ENCODE measurements at places on chromosomes 2 and 18.

- DNase-seq, result no peak
Measured at GRCh38 chr2:114283774-114284173, 158.7 kb upstream of the DPP10 start.

- no peak for DNase-seq
Measured at GRCh38 chr2:114784046-114784445, 341.6 kb downstream of the DPP10 start.

DNA sequence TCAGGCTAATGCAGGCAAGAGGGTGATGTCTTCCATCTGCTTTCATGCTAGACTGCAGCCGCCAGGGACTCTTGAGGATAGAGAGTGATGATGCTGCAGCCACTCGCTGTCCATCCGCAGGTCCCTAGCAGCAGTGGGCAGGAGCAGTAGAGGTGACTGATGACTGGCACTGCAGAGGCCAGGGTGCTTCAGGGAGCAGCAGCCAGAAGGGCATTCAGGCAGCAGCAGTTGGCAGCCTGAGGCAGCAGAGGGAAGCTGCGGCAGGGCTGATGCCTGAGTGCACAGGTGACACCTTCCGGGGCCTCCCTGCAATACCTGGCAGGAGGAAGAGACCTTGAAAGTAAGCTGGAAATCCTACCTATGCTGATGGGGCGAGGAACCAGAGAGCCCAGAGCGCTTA is 214.2 kb downstream of the ICOS start:
- no peak for DNase-seq

GRCh38 chr2:111201214-111201613 is 80.5 kb downstream of the BCL2L11 start:
- no peak for DNase-seq

- no peak for DNase-seq
Measured at GRCh38 chr2:182680837-182681236, 35.2 kb upstream of the DNAJC10 start.

DNA sequence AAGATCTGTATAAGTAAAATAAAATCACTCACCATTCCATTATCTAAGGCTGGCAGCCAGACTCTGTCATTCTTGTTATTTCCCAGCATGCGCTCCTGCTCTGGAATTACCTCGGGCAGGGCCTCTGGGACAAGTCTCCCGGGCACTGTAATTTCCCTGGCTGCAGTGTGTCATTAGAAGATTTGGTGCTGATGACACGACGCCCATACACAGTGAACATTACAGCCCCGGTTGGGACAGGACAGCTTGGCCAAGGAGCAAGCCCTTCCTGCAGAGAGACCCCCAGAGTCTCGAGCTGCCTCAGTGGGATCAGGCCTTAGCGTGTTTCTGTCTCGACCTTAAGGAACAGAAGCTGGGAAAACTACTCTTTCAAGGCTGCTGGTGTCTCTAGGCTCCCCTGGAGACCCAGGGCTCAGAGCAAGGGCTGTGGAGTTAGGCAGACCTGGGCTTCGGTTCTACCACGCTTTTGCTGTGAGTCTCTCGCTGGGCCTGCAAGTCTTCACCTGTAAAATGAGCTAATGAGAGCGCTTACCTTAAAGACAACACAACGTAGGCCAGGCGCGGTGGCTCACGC is 39.7 kb downstream of the SMAD7 start:
- no peak for DNase-seq

DNA sequence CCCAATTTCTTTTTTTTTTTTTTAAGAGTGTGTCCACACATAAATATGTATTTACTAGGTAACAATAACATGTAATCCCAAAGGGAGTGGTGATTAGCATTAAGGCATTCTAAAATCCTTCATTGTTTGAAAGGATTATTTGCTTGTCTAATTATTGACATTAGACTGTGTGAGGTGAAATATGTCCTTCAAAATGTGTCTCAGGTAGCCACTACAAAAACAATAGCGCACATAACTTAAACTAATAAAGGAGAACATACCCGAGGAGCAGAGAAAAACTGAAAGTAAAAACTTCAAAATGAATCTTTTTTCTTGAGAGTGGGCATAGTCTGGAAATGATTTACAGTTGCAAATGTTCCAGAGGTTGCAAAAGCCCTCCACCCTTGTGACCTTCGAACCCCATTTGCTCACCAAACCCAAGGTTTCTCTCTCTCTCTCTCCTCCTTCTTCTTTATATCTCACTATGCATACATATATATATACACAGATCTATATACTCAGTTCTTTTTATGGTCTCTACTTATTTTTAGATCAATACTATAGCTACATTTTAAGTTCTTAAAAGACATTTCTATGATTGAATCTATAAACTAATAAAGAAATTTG is 24.4 kb upstream of the FRZB start:
- DNase-seq, result no peak

DNA sequence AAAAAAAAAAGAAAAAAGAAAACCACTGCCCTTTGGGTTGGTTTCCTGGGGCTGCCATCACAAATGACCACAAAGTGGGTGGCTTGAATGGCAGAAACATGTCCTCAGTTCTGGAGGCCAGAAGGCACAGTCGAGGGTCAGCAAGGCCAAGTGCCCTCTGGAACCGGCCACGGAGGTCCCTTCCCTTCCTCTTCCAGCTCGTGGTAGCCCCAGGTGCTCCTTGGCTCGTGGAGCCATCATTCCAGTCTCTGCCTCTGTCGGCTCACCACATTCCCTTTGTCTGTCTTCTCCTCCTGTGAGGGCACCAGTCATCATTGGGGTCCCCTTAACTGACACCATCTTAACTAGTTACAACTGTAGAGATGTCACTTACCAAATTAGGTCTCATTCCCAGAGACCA is 8.5 kb upstream of the NFATC1 start:
- no peak for DNase-seq

DNA sequence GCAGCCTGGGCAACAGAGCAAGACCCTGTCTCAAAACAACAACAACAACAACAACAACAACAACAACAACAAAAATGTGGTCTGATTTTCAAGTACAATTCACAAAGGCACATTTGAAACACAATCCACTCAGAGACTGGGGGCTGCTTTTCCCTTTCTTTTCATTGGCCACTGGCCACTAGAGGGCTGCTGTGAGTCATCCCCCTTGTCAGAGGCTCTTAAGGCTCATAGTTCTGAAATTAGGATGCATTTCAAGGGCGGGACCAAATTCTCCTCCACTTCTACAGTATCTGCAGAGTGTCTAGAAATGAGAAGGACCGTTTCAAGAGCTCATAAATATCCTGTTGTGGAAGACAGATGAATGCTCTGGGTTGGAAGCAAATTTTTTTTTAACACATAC is 285.4 kb downstream of the NRXN1 start:
- peak; percentile 4 for DNase-seq

- DNase-seq, result no peak
Measured at GRCh38 chr2:20174410-20174809, 50.5 kb downstream of the SDC1 start.

GRCh38 chr18:8562070-8562469 is 47.2 kb upstream of the RAB12 start:
- no peak for DNase-seq

GRCh38 chr18:34598120-34598635 is 111.9 kb upstream of the DTNA start:
- no peak for DNase-seq

DNA sequence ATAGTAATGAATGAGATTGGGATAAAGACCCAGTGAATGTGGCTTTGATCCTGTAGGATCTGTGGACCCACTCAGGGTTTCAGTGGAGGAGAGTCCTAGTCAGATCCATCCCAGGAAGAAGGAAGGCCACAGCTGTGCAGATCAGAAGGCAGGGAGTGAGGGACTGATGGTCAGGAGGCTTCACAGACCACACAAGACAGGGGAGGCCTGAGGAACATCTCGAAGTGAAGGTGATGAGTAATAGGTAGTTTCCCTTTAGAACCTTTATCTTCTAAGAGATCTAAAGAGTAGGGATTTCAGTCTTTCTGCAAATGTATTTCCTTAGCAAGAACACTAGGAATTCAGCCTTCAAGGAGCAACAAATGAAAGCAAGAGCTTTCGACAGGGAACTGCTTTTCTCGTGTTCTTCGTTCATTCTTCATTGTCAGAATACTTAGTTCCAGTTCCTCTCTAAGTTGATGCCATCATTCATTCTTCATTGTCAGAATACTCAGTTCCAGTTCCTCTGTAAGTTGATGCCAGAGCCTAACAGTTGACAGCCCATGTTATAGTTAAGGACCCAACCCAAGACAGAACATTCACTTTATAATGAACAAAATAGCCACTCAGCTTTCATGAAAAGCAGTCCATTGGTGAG is 150.2 kb upstream of the EPAS1 start:
- no peak for DNase-seq

DNA sequence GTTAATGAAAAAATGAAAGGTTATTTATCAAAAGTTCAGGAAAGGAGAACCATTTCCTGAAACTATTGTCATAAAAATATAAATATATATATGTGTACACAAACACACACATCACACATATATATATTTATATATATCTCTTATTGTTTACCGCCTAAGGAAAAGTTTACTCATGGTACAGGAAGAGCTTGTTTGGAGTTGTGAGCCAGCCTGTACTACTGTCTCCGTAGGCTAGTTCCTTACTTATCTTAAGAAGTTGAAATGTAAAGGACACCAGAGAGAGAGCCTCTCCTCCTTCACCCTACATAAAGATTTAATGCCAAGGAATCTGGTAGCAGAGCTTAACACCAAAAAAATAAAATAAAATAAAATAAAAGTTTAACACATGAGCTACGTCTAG is 19.6 kb downstream of the DSC1 start:
- no peak for DNase-seq

DNA sequence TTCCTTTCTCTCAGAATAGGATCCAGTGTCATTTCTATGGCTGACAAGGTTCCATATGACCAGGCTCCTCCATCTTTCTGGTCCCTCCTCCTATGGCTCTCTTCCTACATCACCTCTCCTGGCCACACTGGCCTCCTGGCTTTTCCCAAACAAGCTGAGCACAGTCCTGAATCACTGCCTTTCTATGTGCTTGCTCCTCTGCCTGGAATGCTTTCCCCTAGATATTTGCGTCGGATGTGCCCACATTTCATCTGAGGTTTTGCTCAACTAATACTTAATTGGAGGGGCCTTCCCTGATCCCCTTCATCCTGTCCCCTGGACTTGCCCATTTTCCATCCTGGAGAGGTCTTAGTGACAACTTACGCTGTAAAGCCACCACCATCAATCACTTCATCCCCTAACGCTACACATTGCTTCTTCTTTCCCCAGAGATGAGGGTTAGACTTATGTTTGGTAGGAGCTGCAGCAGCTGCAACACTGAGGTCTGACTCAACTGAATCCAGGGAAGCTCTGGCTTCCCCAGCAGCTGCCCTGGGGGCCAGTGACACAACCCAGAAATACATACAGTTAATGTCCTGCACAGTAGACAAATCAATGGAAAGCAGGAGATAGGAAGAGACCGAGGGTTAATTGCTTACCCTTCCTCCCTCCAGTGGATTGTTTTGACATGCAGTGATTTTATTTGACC is 42.9 kb downstream of the QPCT start:
- peak; percentile 52 for DNase-seq

DNA sequence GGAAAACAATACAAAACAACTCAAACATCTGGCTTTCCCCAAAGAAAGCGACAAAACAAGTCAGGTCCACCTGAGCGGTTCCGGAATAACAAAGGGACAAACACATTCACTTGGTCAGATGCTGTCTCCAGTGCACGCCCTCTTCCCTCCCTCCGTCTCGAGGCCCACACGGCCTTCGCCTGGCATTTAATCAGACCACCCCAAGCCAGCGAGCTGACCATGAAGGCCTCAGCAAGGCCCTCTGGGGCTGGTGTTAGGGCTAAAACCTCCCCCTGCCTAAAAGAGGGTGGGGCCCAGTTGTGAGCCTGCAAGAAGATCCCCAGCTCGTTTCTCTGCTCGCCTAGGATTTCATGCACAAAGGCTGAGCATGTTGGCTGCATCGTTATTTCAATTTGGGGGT is 180.3 kb downstream of the EIPR1 start:
- no peak for DNase-seq

GRCh38 chr18:49352321-49352720 is 108.1 kb downstream of the DYM start:
- no peak for DNase-seq

DNA sequence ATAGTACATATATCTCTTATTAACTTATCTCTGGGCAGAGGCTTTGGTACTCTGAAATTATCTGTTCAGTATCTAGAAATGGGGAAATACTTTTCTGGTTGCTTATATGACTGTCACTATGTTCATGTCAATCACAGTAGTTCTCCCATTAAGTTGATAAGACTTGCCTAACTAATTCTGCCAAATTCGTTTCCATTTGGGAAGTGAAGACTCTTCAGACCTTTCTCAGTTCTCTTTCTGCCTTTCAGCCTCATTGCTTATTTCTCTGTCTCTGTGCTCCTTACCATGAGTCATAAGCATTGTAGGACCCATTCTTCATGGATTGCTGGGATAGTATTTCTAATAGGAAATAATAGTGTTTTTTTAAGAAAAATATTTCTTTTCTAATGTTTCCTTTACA is 113.5 kb downstream of the PHLPP1 start:
- DNase-seq, result no peak

DNA sequence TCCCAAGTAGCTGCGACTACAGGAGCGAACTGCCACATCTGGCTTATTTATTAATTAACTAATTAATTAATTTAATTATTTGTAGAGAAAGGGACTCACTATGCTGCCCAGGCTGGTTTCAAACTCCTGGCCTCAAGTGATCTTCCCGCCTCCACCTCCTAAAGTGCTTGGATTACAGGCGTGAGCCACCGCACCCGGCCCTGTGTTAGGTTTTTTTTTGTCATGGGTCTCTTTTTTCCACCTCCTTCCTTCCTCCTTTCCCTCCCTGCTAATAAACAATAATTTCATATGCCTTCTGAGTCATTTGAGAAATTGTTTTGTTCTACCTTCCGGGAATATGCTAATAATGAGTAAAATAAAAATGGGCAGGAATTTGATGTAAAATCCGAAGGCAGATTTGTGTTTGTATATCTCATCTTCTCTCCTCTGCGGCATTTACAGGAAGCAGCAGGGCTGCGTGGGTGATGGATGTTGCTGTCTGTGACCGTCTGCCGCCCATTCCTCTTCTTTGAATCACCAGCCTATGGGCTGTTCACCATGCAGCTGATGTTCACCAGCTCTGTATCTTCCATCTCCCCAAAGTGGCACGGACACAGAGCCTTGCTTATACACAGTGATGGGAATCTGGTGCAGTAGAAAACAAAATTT is 89.9 kb downstream of the ACSL3 start:
- peak; percentile 80 for DNase-seq

- no peak for DNase-seq
Measured at GRCh38 chr2:5990086-5990485, 297.9 kb downstream of the SOX11 start.

DNA sequence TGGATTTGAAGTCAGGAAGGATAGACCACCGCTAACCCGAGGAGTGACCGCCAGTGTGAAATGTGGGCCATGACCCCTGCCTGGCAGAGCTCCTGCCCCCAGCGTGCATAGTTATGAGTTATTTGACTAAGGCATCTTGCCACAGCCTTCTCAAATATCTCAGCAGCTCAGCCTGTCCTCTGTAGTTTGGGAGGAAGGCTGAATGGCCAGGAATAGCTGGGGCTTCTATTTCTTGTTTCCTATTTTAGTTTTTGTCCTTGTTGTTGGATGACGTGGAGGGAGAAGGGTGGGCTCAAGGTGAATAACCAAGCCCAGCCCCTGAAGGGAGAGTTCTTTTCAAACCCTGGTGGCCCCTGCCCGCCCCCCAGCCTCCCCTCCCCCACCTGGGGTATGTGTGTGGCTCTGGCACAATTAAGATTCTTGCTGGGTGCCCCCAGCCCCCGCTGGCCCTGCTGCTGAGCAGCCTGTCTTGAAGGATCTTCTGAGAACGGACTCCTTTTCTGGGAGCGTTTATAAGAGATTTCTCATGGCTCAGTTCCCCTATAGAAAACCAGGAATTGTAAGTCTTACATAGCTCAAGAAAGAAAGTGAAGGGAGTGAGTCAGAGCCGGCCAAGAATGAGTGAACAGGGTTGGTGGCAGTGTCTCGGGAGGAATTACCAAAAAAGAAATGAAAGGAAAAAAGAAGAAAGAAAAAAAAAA is 157.4 kb downstream of the GLI2 start:
- DNase-seq, result peak; percentile 70
